Left renal pelvis (tissue), 4 donors: ENCODE measurements at places on chromosomes 7 and 10. TPM values are rescaled to one million over a fixed set of nuclear protein-coding genes. Genes with fewer than 3 reads are reported as not detected.

DNA sequence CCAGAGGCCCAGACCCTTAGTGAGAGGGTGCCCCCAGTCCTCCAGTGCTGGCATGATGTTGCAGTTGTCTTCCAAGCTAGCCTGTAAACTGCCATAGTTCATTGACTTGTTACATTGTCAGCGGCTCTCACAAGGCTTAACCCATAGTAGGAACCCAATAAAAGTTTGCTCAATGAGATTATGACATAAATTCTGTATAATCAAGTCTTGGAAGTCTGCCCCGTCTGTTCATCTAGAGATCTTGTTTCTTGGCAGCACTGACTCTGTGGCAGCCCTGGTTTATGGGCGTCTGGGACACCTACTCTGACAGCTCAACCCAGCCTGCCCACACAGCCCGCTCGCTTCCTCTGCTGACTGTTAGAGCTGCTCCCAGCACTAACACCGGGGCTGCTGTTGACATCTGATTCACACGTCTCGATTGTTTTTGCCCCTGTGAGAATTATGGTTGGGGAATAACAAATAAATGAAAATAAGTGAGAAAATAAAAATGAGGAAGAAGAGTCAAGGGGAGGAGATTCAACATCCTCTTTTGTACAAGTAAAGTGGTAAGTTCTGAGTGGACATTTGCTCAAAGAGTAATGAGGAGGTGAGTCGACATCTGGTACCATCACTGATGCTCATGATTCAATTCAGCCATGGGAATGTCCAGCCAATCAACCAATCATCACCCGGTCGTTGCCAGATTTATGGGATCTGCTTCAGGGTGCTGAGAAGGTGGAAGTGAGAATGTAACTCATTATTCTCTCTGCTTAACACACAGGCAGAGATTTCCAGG, 160.8 kb downstream of the SPAG6 start:
- no peak for DNase-seq

- no peak for DNase-seq
Measured at GRCh38 chr7:149292462-149292823, 30.4 kb downstream of the ZNF783 start.

GRCh38 chr10:70673043-70673928, 980 bp downstream of the ADAMTS14 start:
- no peak for DNase-seq

The FZD8 gene
- 35.1 TPM for polyA plus RNA-seq

The IKZF1 gene
- polyA plus RNA-seq, result 3.1 TPM
